Midbrain (tissue), 1 donor: ENCODE measurements at places on chromosomes 2 and 18.
A peak's percentile ranks its signal among the peaks of the same experiment; 100 is the strongest.

DNA sequence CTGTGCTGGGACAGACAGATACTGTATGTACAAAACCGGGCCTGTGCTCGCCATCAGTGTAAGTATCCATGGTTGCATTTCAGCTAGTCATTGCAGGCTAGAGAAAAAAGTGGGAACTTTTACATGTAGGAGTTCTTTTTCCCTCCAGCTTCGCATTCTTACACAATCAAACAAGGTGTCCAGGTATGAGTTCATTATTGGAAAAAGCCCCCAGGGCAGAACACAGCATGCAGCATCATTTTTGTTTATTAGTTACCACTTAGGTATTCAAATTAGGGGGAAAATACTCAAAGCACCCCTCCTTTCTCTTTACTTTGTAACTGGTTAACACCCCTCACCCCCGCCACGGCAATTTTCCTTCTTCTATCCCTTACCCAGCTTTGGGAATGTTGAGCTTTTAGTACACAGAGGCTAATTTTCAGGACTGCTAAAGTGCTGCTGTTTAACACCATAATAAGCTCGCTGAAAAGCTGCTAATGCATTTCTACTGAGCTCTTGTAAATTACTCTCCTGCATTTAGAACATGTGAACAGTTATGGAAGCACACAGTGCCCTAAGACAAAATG, 13.6 kb downstream of the UPP2 start:
- no peak for DNase-seq

GRCh38 chr2:121697108-121697631, 39.5 kb downstream of the NIFK start:
- DNase-seq, result no peak

DNA sequence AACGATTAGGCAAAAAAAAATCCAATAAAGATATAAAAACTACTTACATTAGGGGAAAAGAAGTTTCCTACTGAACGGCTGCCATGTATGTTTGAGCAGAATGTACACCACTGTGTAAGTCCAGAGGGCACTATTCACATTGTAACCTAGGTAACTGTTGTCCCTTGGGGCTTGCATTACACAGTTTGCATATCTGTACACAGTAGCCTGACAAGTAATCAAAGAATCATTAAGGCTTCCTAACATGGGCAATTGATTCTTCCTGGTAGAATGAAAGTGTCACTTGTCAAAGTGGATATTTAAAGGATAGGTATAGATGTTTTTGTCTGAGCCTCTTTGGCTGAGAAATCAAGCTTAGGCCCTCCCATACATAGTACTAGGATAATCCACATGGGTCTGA, 39.1 kb downstream of the PLEK start:
- no peak for DNase-seq

DNA sequence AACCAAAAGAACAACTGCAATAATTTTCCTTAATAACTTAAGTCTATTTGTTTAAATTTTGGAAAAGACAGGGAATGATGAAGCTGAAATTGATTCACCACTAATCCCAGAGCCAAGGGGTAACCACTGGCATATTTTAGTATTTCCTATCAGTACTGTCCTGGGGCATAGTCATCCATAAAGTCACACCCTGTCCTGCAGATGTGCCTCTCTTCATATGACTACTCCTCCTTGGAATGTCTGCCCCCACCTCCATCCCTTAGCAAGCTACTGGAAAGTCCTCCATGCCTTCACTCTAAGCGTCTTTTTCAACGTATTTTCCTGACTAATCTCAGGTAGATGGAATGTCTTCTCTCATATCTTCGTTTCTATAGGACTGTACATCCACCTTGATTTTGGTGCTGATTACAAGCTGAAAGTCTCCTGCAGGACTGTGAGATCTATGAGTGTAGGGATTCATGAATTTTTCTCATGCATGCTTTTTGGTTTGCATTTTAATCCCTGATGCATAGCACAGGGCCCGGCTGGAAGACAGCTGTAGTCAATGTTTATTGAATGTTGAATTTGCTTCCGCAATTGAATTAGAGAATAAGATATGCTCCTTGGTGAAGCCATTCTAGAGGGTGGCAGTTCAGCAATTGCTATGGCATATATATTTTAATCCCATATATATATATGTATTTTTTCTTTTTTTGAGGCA, 85.6 kb downstream of the MOGAT1 start:
- no peak for DNase-seq

- DNase-seq, result no peak
Observed at GRCh38 chr2:8594731-8595427, 87.0 kb upstream of the ID2 start.

GRCh38 chr18:32920796-32921787, 148.3 kb upstream of the KLHL14 start:
- no peak for DNase-seq

DNA sequence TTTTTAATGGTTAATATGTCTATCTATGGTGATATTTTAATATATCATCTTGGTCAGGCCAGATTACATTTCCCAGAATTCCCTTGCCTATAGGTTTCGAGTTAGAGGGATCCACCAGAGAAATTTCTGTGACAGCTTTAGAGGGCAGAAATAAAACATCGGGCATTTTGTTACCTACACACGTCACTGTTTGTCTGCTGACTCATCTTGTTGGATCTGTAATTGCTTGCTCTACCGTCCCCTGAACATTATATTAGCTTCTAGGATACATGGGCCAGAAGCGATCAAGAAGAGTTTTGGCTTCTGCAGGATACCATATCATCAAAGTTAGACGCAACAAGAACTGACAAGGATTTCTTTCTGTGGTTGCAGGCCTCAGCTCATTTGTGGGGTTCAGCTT, 795.8 kb upstream of the GCFC2 start:
- DNase-seq, result no peak

DNA sequence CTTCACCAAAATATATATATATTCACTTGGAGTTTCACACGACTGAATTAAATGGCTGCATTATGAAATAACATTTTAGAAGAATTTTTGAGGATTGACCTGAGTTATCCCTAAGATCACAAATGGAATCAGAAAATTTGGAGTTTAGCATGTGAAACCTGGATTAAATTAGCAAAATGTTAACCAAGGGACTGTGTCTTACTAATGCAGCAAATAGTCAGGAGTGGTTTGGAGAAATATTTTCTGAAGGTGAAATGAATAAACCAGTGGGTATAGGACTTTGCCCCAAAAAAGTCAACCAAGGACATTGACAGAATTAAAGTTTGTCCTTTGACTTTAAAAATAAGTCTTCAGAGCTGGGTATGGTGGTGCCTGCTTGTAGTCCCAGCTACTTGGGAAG, 111.2 kb downstream of the PRPF40A start:
- no peak for DNase-seq

GRCh38 chr2:160582490-160583145, 89.0 kb upstream of the RBMS1 start:
- DNase-seq, result no peak

DNA sequence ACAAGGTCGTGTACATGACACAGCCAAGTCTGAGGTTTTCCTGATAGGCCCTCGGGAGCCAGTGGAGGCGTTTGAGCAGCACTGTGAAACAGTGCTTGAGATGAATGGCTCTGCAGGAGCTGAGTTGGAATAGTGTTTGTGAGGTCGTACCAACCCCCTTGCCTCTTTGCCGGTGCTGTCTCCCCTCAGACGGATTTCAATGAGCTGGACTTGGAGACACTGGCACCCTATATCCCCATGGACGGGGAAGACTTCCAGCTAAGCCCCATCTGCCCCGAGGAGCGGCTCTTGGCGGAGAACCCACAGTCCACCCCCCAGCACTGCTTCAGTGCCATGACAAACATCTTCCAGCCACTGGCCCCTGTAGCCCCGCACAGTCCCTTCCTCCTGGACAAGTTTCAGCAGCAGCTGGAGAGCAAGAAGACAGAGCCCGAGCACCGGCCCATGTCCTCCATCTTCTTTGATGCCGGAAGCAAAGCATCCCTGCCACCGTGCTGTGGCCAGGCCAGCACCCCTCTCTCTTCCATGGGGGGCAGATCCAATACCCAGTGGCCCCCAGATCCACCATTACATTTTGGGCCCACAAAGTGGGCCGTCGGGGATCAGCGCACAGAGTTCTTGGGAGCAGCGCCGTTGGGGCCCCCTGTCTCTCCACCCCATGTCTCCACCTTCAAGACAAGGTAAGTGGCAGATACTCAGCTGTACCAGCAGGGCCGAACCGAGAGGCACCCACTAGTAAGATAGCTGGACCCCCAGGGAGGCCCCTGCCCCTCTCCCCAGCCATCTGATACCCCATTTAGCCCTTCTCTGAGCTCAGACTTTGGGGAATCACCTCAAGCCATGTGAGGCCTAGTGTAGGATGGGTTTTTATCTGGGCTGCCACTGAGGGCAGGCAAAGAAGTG, 83.1 kb downstream of the EPAS1 start:
- no peak for DNase-seq

GRCh38 chr2:129329574-129329973, 649.9 kb upstream of the RAB6C start:
- no peak for DNase-seq

- DNase-seq, result no peak
Observed at GRCh38 chr18:6571239-6571602, 156.5 kb upstream of the L3MBTL4 start.

DNA sequence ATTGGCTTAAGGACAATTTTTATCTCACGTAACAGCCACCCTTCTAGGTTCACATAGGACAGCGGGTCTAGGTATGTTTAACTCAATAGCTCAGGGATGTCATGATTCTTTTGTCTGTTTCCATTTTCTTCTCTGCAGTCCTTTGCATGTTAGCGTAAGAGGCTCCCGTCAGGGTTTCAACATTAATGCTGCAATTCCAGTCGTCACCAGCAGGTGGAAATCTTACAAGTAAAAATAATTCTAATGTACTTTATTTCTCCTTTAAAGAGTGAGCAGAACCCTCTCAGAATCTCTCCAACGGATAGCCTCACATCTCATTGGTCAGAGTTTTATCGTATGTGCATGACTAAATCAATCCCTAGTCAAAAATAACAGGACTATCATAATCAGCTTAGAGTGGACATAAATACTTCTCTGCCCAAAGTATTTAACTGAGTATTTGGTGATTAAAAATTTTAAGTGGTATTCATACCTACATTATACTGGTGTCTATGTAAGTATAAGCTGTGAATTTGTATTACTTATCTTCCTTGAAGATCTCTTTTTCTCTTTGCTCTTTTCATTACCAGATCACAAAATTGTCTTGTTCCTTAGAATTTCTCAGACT, 487.2 kb upstream of the GCFC2 start:
- DNase-seq, result peak; percentile 40

DNA sequence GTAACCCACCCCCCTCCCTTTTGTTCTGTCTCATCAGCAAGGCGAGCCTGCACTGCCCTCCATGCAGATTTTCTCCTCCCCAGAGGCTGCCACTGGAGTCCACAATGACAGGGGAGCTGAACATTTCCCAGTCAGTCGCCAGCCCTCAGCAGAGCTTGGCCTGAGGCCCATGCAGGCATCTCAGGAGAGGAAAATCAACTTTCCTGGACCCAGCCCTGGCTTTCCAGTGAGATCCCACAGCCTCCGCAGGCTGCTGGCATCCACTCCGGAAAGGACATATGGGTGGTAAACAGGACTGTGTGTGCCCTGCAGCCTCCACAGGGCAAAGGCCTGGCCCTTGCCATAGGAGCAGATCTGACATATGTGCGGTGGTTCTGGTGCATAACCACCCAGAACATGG, 253.8 kb downstream of the TNS1 start:
- DNase-seq, result no peak

- no peak for DNase-seq
Observed at GRCh38 chr2:45554073-45554741, 56.9 kb downstream of the SRBD1 start.

- peak; percentile 13 for DNase-seq
Observed at GRCh38 chr2:171317492-171318125, 116.2 kb downstream of the METTL8 start.

- peak; percentile 35 for DNase-seq
Observed at GRCh38 chr2:102615620-102616436, 3.5 kb upstream of the SLC9A2 start.

- DNase-seq, result no peak
Observed at GRCh38 chr18:50154420-50154819, 40.5 kb downstream of the MYO5B start.

DNA sequence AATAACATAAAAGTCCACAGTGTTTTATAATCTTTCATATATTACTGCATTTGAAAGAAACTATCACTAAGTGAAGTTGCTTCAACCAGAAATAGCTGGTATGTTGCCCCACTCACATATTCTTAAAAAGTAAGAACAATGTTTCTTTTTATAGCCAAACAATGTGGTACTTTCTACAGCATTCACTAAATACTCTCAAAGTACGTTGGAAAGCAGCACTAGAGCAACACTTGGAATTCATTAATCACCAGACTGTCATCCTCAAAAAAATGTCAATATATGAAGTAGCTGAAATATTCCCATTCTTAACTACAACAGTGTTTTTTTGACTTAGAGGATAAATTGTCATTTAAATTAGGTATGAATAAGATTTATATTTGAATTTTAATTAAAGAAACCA, 32.8 kb downstream of the COBLL1 start:
- no peak for DNase-seq

GRCh38 chr18:9020221-9020620, 82.3 kb upstream of the NDUFV2 start:
- no peak for DNase-seq

DNA sequence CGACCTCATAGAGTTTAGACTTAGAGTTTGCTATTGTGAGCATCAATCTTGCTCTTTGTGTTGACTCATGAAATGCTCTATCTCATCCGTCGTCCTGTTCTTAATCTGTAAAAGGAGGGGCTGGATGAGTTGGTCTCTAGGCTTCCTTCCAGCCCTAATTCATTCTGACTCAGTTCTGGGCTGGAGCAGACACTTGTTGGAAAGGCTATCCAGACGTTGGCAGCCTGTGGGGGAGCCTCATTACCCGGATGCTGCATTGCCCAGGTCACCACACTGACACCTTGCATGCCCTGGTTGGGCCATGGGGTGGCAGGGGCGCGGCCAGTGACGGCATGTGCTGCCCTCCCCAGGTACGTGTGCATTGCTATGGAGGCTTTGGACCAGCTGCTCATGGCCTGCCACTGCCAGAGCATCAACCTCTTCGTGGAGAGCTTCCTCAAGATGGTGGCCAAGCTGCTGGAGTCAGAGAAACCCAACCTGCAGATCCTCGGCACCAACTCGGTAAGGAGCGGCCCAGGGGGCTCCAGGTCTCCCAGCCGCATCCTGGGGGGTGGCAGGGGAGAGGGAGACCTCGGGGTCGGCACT, 61.5 kb downstream of the EFR3B start:
- no peak for DNase-seq

DNA sequence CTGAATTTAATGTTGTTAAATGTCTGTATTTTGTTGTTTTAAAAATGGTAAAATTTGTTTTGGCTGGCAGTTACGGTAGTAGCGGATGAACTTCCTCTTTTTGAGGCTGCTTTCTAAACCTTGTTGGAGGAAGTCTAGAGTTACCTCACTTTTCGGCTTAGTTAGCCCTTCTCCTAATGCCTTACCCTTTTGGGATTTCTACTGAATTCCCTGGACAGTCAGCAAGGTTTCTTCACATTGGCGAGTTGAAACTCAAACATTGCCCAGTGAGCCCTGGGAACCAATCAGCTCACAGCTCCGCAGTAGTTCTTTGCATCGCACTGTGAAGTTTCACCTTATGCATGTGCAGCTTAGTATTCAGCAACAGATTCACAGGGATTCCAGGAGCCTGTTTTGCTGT, 55.2 kb downstream of the TMEM247 start:
- no peak for DNase-seq
